Cerebellum (tissue), 4 donors: ENCODE measurements at places on chromosomes 7 and 10.

GRCh38 chr7:131284702-131285419 is 42.8 kb upstream of the MKLN1 start:
- peak; percentile 30 for DNase-seq

DNA sequence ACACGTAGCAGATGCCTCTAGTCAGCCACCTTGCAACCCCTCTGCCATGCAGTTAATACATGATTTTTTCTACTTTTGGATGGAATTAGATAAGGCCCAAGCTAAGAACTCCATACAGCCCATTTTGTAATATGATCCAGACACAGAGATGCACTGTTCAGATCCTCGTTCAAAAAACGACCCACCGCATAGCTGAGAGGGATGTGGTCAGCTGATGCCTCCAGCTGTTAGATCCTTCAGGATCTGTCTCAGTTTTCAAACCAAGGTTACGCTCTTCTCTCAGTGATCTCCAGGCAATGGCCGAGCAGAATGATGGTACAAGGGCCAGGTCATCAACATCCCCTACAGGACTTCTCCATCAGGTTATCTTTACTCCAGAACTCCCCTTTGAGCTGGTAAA is 881.7 kb upstream of the C7orf33 start:
- DNase-seq, result no peak

- DNase-seq, result no peak
Measured at GRCh38 chr7:121084748-121085336, 96.3 kb downstream of the CPED1 start.

DNA sequence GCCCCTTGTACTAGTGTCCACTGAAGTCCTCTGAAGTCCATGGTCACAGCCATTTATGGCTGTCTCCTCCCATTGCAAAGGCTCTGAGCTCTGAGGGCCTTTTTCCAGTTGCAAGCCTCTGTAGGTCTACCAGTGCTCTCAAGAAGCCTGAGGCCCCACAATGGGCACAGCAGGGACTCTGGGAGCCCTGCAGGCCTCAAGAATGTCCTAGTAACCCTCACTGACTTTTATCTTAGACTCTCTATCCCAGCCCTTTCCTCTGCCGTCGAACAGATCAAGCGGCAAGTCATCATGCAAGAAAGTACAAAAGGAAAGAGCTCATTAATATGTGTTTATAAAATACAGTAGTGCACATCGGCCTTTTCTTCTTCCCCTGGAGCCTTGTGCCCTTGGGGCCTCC is 23.4 kb downstream of the VWA2 start:
- no peak for DNase-seq

GRCh38 chr7:105587909-105588635 is 6.8 kb upstream of the EFCAB10 start:
- no peak for DNase-seq

DNA sequence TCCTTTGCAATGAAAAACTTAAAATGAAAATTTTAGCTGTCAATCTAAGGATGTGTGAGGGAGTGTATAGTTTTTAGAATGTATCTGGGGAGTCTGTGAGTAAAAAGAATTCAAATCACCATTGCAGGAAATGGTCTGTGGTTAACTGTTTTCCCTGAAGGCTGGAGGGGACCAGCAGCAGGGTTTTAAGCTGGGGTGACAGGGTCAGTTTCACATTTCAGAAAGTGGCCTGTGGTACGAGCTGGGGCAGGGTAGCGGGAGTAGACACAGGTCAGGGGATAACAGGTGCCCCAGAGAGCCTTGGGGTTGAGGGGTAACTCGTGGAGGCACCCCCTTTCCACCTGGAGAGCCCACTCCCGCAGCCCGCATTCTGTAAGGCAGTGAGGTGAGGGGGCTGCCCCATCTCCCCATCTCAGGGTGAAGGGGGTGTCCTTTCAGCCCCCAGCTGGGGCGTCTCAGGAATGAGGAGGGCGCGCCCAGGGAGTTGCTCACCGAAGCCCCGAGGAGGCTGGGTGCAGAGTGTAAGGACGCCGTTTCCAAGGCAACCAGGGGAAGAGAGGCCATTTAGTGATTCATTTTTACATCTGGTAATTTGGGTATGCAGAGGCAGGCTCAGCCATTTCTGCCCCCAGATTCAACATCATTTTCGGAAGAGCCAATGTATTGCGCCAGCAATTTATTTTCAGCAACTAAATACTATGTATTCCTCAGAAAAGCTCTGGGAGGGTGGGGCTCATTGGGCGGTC is 168.9 kb downstream of the SLIT1 start:
- no peak for DNase-seq

GRCh38 chr10:30160271-30160982 is 101.0 kb upstream of the JCAD start:
- no peak for DNase-seq

DNA sequence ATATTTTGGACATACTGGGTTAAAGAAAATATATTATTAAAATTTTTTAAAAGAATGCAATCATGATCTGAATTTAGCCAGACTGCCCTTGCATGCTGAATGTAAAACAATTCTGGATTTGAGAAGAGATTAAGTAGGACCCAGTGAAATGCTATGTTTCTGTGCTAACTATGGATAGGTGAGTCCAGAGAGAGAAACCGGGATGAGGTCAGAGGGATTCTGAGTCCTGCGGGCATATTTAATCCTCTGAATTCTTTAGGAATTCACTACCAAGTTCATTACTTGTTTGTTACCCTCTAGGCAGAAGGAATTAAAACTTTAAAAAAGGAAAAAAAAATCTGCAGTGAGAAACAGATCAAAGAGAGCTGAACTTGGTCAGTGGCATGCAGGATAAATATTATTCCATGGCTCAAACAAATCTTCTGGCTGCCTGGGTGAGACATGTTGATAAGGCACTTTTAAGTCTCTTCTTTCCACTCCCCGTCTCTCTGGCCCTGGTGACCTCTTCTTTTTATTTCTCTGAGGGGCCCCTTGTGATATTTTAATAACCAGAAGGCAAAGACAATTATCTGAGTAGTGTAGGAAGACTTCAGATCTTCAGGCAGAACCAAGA is 50.2 kb upstream of the LYZL1 start:
- DNase-seq, result no peak

- DNase-seq, result no peak
Measured at GRCh38 chr10:105973360-105973759, 1191.1 kb downstream of the SORCS1 start.

GRCh38 chr10:75100764-75101291 is 10.6 kb upstream of the SAMD8 start:
- no peak for DNase-seq

DNA sequence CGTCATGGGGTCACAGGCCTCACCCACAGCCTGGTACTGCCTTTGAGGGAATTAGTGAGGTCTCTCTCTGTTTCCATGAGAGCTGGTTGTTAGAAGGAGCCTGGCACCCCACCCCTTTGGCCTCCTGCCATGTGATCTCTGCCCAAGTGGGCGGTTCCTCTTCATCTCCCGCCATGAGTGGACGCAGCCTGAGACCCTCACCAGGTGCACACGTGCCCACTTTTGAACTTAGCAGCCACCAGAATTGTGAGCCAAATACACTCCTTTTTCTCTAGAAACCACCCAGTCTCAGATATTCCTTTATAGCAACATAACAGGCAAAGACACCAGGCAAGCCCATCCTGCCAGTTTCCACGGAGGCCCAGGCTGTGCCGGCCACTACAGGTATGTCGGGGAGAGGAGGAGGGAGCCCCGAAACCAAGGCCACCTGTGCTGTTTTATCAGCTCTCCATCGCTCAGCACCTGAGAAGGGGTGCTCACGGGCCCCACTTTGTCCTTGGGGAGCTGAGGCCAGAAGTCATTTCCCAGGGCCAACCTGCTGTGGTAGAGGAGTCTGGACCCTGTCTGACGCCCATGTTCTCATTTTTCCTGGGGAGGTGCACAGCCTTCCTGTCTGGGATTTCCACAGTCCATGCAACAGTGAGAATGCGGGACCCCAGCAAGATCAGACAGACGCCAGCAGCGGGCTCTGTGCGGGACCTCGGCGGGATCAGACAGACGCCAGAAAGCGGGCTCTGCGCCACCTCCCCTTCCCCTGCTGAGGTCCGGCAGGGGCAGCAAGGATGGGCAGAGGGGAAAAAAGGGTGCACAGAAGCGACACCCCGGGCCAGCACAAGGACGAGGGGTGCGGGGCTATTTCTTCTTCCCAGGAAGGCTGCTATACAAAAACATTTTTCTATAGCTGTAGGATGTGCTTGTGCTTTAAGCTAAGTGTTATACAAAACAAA is 220.5 kb downstream of the ELFN1 start:
- DNase-seq, result no peak

DNA sequence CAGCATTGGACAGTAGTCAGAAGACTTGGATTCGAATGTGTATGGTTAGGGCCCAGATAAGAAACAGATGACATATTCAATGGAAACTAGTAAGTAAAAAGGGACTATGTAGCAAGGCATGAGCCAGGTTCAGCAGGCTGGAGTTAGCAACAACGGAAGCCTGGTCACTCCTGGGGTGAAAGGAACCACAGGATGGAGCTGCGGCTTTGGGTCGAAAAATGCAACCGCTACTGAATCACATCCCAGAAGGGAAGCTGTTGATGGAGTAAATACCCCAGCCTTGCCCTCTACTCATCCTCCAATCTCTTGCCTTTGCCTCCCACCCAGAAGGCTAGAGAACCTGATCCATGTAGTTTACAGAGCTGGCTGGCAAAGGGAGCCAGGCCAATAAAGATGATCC is 37.5 kb upstream of the EGR2 start:
- DNase-seq, result no peak

- DNase-seq, result no peak
Measured at GRCh38 chr7:151245360-151246101, 3.0 kb downstream of the SMARCD3 start.

- DNase-seq, result no peak
Measured at GRCh38 chr7:87212498-87212897, 7.0 kb downstream of the TMEM243 start.

- no peak for DNase-seq
Measured at GRCh38 chr10:102086196-102086595, 21.0 kb downstream of the HPS6 start.

DNA sequence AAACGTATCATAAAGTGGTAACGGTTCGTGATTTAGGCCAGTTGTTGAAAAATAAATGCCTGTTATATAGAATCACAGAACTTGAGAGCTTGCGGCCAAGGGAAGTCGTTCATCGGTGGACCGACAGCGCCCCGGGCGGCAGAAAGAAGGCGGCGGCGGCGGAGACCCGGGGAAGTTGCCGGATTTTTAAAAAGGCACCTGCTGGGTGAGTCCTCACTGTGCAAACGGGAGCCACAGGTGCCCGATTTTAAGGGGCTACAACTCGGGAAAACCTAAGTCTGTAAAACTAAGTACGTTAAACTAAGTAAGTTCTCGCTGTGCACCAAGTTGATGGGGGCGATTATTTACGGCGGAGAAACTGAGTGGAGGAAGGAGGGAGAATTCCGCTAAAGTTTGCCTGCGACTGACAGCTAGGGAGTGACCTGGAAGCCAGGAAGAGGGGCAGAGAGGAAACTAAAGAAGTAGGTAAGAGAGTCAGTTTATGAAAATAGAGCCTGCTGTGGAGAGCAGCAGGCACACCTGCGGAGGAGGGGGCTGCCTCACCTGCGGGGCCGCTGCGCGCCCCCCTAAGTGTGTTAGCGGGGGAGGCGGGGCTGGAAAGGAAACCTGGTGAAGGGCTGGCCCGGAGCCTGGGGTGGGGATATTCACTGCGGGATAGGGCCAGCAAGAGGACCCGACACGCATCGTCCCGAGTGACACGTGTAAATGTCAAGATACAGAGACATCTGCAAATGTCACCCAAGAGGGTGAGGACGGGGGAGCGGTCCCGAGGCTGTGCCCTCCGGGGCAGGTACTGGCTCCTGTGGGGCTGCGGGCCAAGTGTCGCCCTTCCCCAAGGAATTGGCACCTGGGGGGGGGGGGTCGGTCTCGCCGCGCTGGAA is 996 bp downstream of the ADAM12 start:
- no peak for DNase-seq

DNA sequence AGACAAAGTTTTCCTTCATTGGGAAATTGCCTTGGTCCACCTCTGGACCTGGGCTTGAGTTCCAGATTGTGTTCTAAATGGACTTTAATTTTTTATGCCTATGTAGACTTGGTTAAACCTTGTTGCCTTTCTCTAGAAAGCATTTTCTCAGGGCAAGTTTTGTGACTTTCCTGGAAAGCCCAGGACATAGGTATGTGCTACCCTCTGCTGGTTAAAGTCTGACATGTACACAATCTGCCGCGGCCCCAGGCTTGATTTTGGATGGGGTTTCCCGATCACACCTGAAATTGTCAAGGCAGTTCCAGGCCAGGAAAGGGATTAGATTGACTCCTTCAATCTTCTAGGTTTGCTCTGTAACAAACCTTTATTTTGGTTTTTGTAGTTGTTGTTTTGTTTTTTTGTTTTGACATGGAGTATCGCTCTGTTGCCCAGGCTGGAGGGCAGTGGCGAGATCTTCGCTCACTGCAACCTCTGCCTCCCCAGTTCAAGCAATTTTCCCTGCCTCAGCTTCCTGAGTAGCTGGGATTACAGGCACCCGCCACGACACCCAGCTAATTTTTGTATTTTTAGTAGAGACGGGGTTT is 14.1 kb upstream of the AKR1B10 start:
- peak; percentile 10 for DNase-seq

- DNase-seq, result no peak
Measured at GRCh38 chr7:70797109-70797514, 334.8 kb upstream of the GALNT17 start.

DNA sequence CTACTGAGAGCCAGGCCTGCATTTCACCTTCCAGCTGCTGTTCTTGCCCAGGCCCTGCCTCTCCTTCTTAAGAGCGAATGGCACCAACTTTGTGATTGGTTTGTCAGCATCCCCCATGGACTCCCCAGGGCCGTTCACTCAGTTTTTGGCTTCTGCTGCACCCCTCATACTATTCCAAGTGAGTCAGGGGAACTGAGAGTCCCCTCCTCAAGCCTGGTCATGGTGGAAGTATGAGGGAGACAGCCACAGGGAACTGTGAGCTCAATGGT is 62.4 kb upstream of the ANTXRL start:
- DNase-seq, result no peak

GRCh38 chr10:131982185-131982756 is 548 bp upstream of the BNIP3 start:
- DNase-seq, result no peak

- DNase-seq, result peak; percentile 67
Measured at GRCh38 chr7:79308192-79308591, 145.3 kb downstream of the MAGI2 start.

GRCh38 chr10:19570991-19571390 is 245.2 kb upstream of the PLXDC2 start:
- DNase-seq, result no peak

DNA sequence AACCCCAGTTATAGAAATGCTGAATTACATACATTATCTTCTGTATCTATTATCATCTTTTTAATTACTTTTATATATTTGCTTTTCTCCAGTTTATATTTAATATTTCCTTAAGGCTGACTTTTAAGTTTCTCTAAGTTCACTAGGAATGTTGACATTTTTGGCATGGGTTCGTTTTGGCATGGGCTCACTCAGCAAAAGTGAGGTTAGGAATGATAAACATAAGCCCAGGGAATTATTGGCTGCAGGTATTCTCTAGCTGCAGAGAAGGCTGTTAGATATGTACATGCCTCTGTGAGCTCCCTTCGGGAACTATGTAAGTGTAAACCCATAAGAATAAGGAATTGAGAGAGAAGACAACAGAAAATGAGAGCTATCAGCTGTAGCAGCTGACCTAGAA is 63.6 kb upstream of the RAB18 start:
- DNase-seq, result no peak
